ENCODE measurements at places on chromosomes 11 and 22. TPM values are rescaled to one million over a fixed set of nuclear protein-coding genes. Genes with fewer than 3 reads are reported as not detected.

Gene ACTN3
- total RNA-seq = not detected

DNA sequence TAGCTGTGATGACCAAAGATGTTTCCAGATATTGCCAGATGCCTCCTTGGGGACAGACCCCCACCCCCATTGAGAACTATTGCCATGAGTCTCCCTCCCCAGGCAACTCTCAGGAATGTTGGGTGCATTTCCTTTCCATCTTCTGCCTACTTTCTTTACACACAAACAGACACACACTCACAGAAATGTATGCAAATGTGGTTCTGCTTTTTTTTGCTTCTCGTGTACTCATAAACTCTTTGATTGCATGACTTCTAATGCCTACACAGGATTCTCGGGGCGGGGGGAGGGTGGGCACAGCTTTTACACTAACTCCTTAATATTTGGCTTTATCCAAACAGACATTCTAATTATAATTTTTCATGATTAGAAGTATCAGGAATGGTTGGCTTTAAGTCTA lies 53.3 kb upstream of the SUSD2 start:
- peaks cover 21% of the 10 kb centered on the region for H3K36me3 ChIP-seq
- no peaks in the 10 kb centered on the region for H3K27me3 ChIP-seq
- H3K4me3 ChIP-seq = no peak overlapping the region

DNA sequence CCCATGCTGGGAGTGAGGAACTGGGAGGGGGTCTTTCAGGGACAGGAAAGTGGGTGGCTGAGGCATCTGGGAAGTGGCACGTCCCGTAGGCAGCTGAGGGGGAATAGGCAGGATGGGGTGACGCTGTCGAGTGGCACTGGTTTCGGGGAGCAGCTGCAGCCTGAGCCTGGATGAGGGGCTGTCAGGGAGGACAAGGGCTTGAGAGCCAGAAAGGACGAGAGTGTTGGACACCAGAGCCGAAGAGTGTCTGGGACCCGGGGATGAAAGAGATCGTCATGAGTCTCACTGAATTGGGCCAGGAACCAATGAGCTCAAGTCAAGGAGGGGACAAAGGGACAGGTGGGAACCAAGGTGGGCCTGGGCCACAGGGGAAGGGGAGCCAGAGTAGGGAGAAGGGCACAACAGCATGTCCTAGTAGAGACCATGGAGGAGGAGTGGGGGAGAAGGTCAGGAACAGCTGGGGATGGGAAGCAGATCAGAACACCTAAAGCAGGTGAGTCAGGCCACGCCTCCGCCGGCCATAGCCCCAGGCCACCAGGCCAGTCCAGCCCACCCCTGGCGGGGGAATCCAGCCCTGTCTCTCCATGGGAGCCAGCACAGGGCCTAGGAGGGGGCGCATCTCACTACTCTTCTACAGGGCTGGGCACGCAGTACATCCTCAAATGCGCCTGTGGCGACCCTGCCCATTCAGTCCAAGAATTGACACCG lies 4.2 kb downstream of the RAB3IL1 start:
- no peak overlapping the region for H3K4me3 ChIP-seq
- H3K27ac ChIP-seq = no peak overlapping the region
- peak; percentile 8 for DNase-seq

GRCh38 chr11:5736396-5736795 lies at the start of gene OR56B1:
Gene OR56B1 (plus strand): TSS chr11:5736448. CDS start chr11:5736517, 69 bp downstream.
- H3K27me3 ChIP-seq = peaks cover 5% of the 10 kb centered on the region
- H3K27ac ChIP-seq = no peak within 1 kb of the TSS
- H3K36me3 ChIP-seq = peaks cover 24% of the 10 kb centered on the region
- DNase-seq = no peak
- H3K4me1 ChIP-seq = no peaks in the 10 kb centered on the region
- H3K4me3 ChIP-seq = no peak within 1 kb of the TSS

Gene EHF
- 1.1 TPM for total RNA-seq

DNA sequence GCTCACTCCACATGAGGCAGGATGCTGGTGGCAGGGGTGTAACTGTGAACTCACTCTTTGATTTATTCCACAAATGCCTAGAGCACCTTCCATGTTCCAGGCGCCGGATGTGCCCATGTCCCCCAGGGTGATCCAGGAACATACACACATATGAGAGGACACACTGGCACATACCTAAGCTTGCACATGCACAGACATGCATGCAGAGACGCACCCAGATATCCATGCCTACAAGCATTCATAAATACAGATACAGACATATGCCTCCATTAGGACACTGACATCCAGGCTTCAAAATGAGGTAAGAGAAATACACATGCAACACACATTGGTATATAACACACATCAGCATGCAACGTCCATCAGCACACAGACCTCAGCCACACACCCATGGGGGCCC lies 4.5 kb downstream of the OSM start:
- H3K27me3 ChIP-seq = peaks cover 2% of the 10 kb centered on the region
- no peak for DNase-seq
- H3K27ac ChIP-seq = no peak overlapping the region
- no peak overlapping the region for H3K4me3 ChIP-seq
- peaks cover 19% of the 10 kb centered on the region for H3K4me1 ChIP-seq

Gene PGA3
- not detected for total RNA-seq

DNA sequence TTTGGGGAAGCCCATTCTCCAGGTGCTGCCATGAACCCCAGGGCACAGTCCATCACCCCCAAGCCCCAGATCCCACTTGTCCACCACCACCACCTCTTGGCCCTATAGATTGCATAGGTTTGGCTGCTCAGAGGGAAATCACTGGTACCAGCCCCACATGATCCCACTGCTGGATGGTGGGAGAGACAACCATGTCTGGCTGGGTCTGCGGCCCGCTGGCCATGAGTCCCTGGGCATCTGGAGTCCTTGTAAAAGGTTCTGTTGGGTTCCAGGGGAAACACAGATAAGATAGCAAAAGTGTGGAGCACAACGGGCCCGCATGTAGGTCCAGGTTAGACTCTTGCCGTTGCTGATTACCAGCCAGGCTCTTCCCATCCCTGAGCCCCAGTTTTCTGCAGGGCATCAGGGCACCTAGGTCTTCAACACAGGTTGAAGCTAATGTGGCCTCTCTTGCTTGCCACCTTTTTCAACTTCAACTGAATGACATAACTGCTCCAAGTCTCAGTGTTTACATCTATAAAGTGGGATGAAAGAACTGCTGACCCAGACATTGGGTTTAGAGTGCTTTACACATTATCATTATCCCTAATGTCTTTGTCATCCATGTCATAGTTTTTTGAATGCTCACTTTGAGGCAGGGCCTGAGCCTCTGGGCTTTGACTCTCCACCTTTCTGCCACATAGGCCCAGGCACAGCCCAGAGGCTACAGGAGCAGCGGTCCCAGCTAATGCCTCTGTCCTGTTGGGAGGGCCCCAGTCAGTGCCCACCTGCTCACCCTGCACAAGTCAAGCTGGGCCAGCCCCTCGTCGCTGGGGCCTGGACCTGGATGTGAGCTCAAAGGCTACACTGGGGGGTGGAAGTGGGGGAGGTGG lies 1.0 kb upstream of the TANGO2 start:
- H3K4me1 ChIP-seq = peaks cover 41% of the 10 kb centered on the region
- peaks cover 7% of the 10 kb centered on the region for H3K36me3 ChIP-seq
- no peak for DNase-seq
- H3K27ac ChIP-seq = peak overlapping the region; percentile 92
- no peaks in the 10 kb centered on the region for H3K27me3 ChIP-seq
- H3K4me3 ChIP-seq = peak overlapping the region; percentile 91

Data from activated B cell treated with CpG ODN at 0.5 μM for 24 hours (primary cell).